Activated naive CD4-positive, alpha-beta T cell treated with anti-CD3 and anti-CD28 coated beads, Interleukin-2, amount 50 U/mL, for 72 hours (primary cell): ENCODE measurements at places on chromosomes 3 and 15. TPM values are rescaled to one million over a fixed set of nuclear protein-coding genes. Genes with fewer than 3 reads are reported as not detected.
A peak's percentile ranks its signal among the peaks of the same experiment; 100 is the strongest.

GRCh38 chr3:196726788-196727675 is 12.6 kb upstream of the PAK2 start:
- DNase-seq = no peak

DNA sequence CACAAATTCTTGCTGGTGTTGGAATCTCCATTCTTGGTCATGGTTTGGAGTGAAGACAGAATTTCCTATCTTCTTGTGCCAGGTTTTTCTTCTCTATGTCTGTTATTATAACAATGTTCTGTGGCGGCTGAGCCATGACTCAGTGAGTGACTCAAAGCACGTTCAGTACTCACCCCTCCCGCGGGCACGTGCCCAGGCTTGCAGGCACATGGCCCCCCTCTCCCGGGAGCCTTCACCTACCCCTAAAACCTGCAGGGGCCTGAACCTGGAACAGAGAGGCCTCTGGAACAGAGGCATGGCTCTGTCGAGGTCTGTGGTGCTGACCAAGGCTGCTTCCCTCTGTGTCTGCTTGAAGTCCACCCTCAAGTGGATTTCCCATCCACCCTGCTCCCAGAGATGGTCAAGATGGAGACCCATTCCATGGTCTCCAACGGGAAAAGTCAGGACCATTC is 27.6 kb downstream of the PLXNB1 start:
- no peak for DNase-seq

Gene EIF2B5
- total RNA-seq = 56.1 TPM

DNA sequence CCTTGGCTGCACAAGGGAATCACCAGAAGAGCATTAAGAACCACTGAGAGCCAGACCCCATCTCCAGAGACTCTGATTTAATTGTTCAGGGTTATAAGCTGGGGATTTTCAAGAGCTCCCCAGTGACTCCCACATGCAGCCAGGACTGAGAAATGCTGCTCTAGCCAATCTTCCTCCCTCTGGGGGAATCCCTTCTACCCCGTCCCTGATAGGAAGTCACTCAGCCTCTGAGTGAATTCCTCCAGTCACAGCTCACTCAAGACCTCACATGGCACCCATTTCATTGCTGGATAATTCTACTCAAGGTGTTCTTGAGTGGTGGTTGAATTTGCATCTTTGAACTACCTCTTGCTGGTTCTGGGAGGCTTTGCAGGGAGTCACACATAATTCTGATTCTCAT is 10.7 kb downstream of the CCR3 start:
- no peak for DNase-seq

Gene TRPM1
- not detected for total RNA-seq

DNA sequence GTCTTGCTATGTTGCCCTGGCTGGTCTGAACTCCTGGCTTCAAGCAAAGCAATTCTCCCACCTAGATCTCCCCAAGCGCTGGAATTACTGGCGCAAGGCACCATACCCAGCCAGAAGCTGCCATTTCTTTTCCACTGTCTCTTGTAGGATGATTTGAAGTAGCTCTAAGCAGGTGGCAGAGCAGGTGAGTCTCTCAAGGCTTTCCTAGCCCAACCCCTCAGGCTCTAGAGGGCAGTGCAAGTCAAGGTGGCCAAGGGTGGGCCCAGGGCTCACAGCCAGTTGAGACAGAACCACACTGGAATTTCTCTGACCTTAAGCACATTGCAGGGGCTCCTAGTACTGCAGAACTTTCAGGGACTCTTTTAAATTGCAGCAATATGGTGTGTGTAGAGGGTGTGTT is 15.6 kb upstream of the DAG1 start:
- DNase-seq = no peak

DNA sequence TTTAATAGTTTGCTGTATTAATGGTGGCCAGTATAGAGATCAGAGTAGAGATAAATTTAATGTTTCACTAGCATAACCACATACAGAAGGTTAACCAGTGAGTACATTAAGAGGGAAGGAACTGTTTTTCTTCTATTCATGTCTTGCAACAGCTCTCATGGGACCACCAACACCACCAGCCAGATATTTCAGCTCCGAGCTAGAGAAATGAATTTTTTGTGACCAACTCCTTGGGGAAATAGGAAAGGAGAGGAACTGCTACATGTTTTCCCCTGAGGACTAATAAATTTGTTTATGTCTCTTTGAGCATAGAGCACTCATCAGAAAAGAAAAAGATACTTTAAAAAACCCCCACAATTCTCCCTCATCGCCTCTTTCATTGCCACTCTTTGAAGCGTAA is 247.5 kb downstream of the MBNL1 start:
- no peak for DNase-seq

- no peak for DNase-seq
These were observed 10.9 kb upstream of the CCR3 start for GRCh38 chr3:46231323-46231722.

Gene PLA2G4F
- total RNA-seq = not detected

GRCh38 chr15:85704720-85705429 is 89.8 kb downstream of the KLHL25 start:
- DNase-seq = no peak

DNA sequence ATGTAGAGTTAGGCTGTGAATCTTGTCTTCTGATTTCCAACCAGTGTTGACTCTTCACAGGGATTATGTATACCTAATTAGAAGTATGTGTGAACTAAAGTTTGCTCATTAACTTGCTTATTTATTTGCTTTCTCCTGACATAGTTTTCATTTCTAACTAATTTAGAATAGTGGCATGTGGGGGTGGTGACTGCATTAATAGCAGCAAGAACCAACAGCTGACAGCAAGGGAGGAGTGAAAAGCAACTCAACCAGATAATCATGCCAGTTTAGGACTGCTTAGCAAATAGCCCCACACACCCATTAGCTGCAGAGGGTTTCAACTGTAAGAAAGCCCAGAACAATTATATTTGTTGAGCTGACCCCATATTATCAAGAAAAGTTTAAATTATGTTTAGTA is 3.8 kb downstream of the ST3GAL6 start:
- no peak for DNase-seq

DNA sequence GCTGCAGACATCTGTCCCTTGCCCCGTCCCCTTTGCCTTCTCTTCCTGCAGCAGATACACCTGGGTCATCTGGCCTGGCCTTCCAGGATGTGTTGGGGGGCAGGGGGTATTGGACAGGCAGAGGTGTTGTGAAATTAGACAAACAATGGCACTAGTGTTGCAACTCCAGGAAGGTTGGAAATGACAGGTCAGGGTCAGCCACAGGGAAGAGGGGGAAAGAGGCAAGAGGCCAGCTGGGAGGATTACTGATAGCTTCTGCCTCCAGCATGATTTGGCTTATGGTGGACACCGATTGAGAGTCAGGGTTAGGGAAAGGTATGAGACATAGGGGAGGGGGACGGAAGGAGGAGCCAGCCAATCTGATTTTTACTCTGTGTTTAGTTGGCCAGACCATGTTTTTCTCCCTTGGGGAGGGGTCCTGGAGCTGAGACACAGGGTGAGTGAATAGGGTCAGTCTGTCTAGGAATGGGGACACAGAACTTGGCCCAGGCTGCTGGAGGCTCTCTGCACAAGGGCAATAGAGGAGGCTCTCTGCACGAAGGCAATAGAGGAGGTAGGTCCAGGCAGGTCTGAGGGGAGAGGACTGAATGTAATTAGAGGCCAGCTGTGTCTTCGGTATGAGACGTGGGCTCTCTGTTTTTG is 3.4 kb upstream of the ATP2B2 start:
- DNase-seq = no peak

GRCh38 chr15:69224383-69224782 is 63.9 kb downstream of the GLCE start:
- no peak for DNase-seq

DNA sequence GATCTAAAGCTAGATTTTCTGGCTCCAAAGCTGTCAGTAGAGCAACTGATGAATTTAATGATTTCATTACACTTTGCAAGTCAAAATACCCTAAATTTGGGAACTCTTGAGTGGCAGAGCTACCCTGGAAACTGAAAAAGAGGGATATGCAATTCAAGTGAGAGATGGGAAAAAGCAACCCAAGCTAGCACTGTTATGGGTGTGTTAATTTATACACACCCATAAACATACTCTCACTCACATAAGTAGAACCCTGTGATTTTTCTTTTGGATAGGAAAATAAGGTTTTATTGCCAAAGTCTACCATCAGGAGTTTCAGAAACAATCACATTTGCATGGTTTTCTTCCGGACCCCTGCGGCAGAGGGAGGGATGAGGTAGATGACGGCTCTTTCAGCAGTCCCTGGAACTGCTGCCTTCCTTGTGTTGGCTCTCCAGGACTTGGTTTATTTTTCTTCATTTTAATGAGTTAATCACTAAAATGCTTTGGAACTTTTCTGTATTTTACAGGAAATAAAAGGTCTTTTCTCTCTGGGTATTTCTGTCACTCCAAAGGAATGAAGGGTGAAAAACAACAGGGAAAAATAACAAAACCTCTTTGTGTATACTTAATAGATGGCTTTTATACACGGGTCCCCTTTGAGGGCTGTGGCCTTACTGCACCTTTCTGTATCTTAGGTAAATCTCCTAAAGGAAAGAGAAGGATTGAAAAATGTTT is 63.8 kb downstream of the TTC23 start:
- no peak for DNase-seq

- no peak for DNase-seq
These were observed 20.9 kb downstream of the PSTPIP1 start for GRCh38 chr15:77015646-77016320.

GRCh38 chr3:16060945-16061344 is 113.5 kb upstream of the GALNT15 start:
- no peak for DNase-seq

DNA sequence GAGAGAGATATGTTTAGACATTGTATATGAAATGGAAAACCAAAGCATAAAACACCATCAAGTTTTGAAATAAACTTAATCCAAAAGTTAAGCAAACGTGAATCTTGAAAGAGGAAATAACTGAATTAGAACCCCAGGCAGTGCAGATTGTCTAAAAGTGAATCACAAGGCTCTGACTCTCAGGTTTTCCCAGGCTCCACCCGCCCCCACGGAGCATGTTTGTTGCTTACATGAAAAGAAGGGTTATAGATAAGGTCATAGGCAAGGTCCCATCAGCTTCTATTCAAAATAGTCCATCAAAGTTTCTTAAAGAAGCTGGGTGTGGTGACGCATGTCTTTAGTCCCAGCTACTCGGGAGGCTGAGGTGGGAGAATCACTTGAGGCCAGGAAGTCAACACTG is 29.0 kb upstream of the SLMAP start:
- DNase-seq = no peak

DNA sequence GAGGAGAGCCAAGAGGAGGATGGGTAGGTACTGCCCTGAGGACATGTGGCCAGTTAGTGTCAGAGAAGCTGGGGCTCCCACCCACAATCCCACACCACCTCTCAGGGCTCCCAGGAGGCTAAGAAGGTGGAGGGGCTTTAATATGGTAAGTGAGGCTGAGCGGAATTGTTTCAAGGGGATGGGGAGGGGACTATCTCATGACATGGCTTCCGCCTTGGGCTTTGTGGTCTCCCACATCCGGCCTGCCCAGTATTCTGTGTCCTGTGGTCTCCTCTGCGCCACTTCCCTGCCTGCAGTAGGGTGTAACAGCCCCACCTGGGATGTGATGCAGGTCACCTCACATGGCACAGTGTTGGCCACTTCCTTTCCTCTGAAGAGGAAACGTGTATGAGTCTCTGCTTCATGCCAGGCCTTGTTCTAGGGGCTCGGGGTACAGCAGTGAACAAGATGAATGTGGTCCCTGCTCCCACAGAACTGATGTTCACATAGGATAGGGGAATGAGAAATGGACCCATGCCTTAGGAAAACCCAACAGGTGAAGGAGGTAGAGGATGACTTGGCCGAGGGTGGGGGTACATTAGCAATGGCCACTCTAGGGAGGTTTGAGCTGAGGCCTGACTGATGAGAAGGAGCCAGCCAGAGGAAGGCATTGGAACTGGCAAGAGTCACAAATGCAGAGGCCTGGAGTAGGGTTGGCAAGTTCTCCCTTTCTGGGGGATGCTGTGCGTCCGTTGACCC is 3.2 kb downstream of the NEIL1 start:
- DNase-seq = peak; percentile 92

Gene CCR1
- total RNA-seq = 0.19 TPM

- DNase-seq = no peak
These were observed 141.3 kb upstream of the UBE2E1 start for GRCh38 chr3:23664459-23664858.

Gene TLR9
- total RNA-seq = 0.18 TPM

DNA sequence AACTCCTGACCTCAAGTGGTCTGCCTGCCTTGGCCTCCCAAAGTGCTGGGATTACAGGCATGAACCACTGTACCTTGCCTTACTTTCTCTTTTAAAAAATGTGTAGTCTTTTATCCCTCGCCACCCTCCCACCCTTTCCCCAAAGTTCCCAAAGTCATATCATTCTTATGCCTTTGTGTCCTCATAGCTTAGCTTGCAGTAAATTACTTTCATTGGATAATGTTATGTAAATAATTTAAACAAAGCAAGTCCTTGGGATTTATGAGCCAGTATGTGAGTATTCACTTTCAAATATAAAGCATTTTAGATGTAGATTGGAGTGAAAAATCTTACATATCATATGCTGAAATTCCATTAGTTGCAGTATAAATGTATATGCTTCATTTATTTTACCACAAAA is 11.0 kb downstream of the GTF2A2 start:
- no peak for DNase-seq

- no peak for DNase-seq
These were observed 202.9 kb upstream of the CTNNB1 start for GRCh38 chr3:40996382-40996781.

DNA sequence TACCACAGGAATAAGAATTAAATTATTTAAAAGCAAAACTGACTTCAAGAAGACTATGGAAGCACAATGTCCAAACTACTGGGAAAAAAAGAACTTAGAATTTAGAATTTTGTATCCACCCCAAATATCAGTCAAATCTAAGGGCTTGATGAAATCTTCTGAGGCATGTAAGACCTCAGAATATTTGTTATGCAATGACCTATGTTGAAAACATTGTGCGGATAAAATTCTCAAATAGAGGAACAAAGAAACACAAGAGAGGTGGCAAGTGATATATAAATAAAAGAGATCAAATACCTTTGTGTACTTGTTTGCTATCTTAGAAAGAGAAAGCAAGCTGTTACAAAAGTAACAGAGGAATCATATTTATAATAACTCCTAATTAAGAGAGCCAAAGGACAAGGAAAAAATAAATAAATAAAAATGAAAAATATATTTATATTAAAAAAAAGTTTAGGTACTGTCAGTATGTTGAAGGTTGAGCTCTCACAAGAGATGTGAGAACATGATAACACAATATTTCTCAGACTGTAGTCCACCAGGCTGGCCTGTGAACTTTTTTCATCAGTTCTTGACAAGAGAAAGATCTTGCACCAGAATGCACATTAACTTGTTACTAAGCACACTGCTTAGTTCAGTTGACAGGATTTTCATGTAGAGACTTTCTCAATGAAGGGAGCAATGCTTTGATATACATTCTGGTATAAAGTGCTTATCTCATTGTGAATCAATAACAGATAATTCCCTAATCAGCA is 50.0 kb downstream of the CPA3 start:
- DNase-seq = no peak

DNA sequence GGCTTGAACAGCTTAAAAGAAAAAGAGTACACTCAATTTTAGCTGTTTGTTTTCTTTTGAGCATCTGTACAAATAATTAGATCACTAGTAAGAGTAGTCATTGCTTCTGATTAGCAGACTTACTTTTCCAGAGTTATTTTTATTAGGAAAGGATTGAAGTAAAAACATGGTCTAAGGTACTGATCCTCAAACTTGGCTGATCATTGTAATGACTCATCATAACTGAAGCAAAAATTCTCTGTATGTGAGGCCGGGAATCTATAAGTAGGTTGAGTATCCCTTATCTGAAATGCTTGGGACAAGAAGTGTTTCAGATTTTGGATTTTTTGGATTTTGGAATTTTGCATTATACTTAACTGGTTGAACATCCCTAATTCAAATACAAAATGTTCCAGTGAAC is 12.4 kb downstream of the NMD3 start:
- no peak for DNase-seq
